ENCODE measurements at places on chromosomes 1 and 21.

GRCh38 chr1:178066296-178066907 lies 27.5 kb upstream of the RASAL2 start:
- DNase-seq, result no peak

- DNase-seq, result no peak
These were observed 59.8 kb downstream of the ITGB3BP start for GRCh38 chr1:63463248-63463647.

- DNase-seq, result no peak
These were observed 32.0 kb downstream of the DUSP10 start for GRCh38 chr1:221709854-221710253.

- DNase-seq, result no peak
These were observed 9.7 kb upstream of the STIL start for GRCh38 chr1:47323599-47324031.

DNA sequence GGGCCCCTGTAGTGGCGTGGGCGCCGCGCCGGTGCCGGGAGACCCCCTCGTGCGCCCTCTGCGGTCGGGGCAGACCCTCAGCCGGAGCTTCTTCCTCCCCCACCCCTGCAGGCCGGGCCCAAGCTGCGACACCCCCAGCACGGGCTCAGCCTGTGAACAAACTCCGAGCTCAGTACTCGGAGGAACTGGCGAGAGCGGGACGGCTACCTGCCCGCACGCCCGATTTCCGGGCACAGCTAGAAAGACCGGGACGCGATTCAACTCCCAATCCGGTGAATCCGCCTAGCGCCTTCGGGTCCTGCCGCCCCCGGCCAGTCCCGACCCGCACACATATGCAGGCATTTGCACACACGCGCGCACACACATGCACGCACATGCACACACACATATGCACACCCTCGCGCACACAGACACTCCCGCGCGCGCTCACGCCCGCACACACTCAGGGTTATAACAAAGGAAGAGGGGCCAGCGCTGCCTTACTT lies 580 bp upstream of the BLACAT1 start:
- DNase-seq, result no peak

- DNase-seq, result no peak
These were observed 178.6 kb downstream of the BACH1 start for GRCh38 chr21:29477347-29477746.

GRCh38 chr1:220616836-220617235 lies 73.3 kb upstream of the C1orf115 start:
- no peak for DNase-seq

DNA sequence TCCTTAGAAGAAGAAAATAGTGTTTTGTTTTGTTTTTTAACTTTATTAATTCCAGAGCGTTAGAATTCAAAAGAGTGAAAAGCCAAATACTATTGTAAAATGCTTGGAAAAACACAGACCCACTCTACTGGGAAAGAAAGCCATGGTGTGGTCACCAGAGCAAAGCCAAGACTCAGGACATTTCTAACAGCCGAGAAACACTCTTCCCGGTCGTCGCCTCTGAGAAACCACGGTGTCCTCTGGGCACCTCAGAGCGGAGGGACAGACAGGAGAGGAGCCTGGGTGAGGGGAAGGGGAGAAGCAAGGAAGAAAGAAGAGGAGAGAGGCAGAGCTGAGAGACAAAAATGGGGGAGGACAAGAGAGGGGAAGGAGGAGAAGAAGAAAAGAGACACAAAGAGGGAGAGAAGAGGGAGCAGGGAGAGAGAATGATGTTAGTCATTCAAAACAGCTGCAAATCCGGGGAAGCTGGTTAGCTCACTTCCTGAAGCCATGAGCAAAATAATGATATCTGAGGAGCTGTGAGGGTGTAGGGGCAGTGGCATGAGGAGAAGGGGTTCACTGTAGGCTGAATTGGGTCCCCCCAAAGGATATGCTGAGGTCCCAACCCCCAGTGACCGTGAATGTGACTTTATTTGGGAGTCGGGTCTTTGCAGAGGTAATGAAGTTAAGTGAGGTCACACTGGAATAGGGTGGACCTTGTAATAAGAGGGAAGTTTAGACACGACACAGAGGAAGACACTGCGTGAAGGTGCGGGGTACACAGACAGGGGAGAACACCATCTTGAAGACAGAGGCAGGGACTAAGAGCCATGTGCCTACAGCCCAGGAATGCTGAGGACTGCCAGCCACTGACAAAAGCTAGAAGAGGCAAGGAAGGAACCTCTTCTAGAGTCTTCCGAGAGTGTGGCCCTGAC lies 58.2 kb upstream of the DMRTB1 start:
- DNase-seq, result peak; percentile 14

- DNase-seq, result no peak
These were observed 446.6 kb downstream of the SIPA1L2 start for GRCh38 chr1:232183266-232183800.

DNA sequence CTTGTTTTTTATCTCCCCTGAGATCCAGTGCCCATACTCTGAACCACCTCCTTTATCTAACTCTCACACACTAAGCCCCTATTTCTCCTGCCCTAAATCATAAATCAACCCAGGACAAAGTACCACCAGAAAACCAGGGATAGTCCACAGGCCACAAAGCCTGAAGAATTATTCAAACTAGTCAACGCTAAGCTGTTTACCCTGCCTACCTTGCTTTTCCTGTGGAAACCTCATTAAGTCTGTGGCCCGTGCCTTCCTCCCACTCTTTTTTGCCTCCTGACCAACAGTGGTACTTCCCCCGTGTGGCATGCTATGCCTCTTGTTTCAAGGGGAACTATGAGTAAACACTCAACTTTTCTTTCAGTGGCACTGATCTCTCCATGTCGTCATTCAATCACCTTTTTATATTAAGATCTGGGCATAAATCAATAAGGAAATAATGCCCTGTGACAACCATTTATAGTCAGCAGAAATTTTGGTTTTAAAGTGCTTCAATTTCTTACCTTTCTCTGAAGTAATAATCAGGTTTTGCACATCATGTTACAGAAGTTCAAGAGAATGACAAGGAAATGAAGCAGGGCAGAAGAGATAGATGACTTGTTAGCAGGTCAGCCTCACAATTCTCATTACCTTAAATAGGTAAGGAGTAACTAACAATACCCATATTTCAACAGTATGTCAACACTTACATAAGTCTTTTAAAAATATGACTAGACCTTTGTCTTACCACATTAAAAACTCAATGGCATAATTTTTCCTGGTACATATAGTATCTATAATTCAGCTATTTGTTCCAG lies 32.1 kb downstream of the EYA3 start:
- DNase-seq, result peak; percentile 73

- no peak for DNase-seq
These were observed 83.1 kb upstream of the S1PR1 start for GRCh38 chr1:101153692-101154091.

DNA sequence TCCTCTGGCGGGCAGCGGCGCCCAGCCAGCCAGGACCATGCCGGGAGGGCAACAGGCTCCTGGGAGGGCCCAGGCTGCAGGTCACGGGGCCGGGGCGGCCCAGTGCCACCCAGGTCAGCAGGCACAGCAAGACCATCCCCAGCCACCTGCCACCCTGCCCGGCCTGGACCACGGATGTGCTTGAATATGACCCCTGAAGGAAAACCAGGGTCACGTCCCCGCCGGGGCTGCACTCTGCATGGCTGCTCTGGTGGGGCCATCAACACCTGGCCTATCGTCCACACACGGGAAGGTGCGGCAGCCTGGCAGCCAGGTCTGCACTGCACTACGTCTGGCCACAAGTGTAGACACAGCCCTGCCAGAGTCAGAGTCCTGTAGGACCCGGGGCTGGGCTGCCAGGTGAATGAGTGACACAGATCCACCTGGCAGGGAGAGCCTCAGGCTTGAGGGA lies 6.9 kb downstream of the WNT9A start:
- no peak for DNase-seq

DNA sequence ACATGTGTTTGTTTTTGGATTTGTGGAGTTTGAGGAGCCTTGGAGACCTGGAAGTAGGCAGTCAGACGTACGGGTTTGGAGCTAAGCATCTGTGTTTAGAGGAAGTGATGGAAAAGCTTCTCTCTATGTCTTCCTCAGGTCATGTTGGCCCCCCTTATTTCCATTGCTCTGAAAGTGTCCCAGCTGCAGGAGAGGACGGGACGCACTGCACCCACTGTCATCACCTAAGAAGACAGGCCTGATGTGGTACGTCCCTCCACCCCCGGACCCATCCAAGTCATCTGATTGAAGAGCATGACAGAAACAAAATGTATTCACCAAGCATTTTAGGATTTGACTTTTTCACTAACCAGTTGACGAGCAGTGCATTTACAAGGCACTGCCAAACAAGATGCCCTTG lies 66.2 kb downstream of the PGM1 start:
- no peak for DNase-seq

DNA sequence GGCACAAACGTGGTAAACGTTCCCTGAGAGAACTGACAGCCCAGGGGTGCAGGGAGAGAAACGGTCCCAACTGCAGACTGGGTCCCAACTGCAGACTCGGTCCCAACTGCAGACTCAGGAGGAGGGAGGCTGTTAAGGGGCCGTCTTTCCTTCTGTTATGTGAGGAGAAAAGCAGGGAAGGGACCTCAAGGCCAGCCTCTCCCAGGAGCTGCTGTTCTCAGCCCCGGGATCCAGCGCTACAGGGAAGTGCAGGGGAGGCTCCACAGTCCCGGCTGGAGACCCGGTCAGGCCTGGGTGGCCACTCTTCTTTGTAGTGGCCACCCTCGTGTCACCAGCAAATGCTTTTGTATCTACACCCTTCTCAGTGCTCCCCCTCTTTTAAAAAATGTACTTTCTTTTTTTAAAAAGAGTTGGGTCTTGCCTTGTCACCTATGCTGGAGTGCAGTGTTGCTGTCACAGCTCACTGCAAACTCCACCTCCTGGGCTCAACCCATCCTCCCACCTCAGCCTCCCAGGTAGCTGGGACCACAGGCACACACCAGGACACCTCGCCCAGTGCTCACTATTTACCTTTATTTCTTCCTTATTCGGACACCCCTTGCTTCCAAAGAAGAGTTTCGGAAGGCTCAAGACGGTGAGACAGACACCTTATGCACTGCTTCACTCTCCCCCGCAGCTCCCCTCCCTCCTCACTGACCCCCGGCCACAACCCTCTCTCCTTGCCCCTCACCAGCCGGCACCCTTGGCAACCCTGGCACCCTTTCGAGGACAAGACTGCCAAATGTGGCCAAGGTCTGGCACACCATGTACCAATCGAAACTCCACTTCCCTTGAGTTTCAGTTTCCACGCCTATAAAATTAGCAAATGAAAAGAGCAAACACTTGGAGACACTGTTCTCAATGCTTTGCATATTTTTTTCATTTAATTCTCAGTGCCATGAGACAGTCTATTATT lies 21.8 kb downstream of the CAPN2 start:
- DNase-seq, result no peak

DNA sequence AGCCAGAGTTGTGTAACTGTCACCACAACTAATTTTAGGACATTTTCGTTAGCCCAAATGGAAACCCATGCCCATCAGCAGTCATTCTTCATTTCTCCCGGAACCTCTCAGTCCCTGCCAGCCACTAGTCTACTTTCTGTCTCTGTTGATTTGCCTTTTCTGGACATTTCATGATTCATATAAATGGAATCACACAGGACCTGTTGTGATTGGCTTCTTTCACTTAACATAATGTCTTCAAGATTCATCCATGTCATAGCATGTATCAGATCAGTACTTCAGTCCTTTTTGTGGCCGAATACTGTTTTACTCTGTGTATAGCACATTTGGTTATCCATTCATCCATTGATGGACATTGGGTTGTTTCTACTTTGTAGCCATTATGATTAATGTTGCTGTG lies 7.1 kb downstream of the SLC66A1 start:
- DNase-seq, result no peak

DNA sequence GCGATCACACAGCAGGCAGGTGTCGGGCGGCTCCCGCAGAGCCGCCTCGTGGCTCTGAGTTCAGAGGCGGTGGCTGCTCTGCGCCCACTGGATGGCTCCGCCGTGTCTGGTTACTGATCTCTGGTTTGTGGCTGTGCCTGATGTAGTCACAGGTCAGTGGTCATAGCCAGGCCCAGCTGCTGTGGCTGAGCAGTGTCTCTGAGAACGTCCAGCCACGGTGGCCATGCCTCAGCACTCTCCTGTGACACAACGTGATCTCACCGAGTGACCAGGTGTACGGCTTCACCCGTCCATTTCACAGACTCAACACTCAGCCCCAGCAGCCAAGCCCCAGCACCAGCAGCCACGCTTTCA lies 61.2 kb downstream of the KCNN3 start:
- DNase-seq, result no peak

DNA sequence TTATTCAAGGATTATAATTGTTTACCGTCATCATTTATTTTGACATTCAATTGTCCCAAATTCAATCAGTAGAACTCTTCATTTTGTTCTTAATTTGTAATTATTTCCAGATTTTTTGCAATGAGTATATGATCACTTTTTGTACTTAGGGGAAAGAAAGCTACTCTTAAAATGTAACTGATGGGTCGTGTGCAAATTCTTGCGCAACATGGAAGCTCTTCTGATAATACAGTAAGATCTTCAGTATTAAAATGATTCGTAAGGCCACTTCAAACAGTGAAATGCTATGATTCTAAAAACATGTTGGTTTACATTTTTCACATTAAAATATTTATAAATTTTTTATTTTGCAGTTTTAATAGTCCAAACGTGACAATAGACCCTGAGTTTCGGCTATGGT lies 63.4 kb downstream of the LBR start:
- DNase-seq, result no peak

DNA sequence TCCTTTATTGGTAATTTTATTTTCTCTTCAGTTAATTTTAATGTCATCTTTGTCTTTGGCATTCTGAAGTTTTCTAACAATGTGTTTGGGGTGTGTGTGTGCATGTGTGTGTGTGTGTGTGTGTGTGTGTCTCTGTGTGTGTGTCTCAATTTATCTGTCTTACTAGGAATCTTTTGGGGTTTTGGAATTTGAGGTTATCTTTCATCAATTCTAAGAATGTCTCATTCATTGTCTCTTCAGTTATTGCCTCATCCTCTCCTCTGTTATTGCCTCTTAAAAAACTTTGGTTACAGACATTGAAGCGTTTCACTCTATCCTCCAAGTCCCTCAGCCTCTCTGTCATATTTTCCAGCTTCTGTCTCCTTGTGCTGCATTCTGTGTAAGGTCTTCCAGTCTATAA lies 18.1 kb upstream of the SAMD13 start:
- DNase-seq, result no peak

- no peak for DNase-seq
These were observed 5.0 kb downstream of the CTBS start for GRCh38 chr1:84569216-84569615.

DNA sequence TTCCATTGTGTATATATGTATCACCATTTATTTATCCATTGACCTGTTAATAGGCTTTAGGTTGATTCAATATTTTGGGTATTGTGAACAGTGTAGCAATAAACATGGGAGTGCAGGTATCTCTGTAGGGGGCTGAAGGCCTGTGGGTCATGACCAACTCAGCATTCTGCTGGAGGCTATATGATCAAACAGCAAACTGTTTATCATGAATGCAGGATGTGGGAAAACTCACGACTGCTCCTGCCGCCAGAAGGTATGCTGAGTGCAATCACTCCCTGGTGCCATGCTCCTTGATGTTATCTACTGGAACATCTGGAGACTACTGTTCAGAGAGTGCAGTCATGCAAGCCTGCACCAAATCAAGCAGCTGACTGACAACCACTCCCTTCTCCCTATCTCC lies 275.2 kb downstream of the COL11A1 start:
- no peak for DNase-seq

Data from stimulated activated CD8-positive, alpha-beta memory T cell treated with anti-CD3 and anti-CD28 coated beads, Interleukin-4, amount 100 ng/mL, for 48 hours (primary cell).